Hippocampal formation (tissue), 2 donors: ENCODE measurements at places on chromosomes 5 and 9.

DNA sequence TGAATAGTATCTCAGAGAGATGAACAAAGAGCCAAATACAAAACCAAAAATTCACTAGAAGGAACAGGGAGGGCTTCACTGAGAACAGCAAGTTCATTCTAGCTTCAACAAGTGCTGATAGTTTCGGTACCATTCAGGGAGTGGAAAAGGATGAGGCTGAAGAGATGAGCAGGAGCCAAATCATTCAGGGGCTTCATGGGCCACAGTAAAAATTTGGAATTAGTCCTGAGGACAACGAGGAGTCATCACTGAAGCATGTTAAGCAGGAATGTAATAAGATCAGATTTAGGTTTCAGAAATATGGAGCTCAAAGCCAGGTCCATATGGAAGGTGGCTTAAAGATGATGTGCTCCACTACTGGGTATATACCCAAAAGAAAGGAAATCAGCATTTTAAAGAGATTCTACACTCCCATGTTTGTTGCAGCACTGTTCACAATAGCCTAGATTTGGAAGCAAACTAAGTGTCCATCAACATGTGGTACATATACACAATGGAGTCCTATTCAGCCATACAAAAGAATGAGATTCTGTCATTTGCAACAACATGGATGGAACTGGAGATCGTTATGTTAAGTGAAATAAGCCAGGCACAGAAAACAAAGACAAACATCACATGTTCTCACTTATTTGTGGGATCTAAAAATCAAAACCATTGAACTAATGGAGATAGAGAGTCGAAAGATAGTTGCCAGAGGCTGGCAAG, 36.2 kb downstream of the SPOCK1 start:
- DNase-seq: no peak

- DNase-seq: no peak
Observed at GRCh38 chr5:180640611-180640860, 8.9 kb downstream of the FLT4 start.

GRCh38 chr5:170903075-170903474, 41.3 kb downstream of the RANBP17 start:
- no peak for DNase-seq

DNA sequence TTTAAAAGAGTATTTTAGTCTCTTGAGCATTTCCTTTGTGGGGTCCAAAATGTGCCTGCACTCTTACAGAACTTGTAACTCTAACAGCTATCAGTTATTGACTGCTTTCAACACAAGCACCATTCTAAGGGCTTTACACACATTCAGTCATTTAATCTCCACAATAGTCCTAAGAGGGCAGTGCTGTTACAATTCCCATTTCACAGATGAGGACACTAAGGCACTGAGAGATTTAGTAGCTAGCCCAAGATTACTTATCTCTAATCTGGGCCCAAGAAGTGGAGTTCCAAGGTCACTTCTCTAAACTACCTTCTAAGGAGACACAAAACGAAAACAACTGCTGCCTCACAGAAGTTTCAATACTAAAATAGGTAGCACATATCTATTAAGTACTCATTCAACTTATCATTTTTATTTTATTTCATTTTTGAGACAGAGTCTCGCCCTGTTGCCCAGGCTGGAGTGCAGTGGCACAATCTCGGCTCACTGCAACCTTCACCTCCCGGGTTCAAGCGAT, 275.2 kb downstream of the CWC27 start:
- DNase-seq: no peak

DNA sequence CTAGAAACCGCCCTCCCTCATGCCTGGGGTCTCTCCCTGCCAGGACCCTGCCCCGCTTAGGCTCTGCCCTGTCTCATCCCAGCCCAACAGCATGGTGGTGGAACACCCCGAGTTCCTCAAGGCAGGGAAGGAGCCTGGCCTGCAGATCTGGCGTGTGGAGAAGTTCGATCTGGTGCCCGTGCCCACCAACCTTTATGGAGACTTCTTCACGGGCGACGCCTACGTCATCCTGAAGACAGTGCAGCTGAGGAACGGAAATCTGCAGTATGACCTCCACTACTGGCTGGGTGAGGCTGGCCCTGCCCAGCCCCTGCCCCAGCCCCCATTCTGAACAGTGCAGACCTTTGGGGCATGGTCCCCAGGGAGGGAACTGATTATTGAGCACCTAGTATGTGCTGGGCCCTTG, 33.9 kb downstream of the GSN start:
- no peak for DNase-seq

GRCh38 chr5:134406390-134406789, 5.3 kb downstream of the CDKN2AIPNL start:
- DNase-seq: no peak

DNA sequence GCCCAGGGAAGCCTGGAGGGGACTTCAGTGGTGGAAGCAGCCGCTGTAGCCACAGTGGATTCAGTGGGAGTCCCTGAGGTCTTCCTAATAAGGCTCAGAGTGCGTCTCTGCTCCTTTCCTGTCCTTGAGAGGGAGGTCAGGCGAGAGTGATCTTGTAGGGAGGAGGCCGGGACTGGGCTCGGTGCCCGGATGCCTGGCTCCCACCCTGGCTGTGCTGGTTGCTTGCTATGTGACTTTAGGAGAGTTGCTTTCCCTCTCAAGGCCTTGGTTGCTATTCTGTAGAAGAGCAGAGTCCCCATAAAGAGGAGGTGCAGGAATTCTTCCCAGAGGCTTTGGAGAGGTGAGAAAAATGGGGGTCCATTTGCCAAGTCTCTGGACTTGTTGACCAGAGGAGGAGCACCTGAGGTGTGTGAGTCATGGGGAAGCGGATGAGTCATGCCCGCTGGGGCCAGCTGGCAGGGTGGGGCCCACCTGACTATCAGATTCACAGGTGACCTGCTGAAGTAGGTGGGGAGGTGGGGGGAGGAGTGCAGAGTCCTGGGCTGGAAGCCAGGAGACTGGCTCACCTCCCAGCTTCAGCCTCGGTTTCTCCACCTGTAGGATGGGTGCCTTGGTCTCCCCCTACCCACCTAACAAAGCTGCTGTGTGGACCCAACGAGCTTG, 13.8 kb downstream of the GSN start:
- DNase-seq: no peak

DNA sequence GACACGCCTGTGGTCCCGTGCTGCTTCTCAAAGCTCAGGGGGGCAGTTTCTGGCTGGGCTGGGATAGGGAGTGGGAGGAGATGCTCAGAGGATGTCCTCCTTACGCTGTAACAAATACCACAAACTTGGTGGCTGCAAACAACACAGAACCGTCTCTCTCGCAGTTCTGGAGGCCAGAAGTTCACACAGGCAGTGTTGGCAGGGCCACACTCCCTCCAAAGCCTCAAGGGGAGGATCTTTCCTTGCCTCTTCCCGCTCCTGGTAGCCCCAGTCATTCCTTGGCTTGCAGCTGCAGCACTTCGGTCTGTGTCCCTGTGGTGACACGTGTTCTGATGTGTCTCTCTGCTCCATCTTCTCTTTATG, 10.4 kb upstream of the ORM1 start:
- no peak for DNase-seq

- DNase-seq: no peak
Observed at GRCh38 chr5:148829734-148830133, 3.3 kb downstream of the ADRB2 start.

GRCh38 chr5:93062548-93062947, 518.5 kb downstream of the NR2F1-AS1 start:
- no peak for DNase-seq

DNA sequence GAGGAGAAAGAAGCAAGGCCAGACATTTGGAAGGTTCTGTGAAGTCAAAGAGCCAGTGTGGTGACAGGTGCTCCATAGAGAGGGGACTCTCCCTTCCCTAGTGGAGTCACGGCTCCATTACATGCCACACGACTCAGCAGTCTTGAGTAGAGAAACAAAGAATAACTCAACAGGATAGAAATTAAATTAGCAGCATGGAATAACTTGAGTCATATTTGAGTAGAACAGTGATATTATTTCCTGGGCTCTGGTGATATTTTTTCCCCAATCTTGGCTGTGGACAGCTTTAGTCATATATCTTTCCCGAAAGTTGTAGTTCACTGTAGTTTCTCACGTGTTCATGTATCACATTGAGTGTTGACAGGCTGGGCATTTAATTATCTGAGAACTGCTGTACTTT, 149.7 kb upstream of the EFNA5 start:
- no peak for DNase-seq

DNA sequence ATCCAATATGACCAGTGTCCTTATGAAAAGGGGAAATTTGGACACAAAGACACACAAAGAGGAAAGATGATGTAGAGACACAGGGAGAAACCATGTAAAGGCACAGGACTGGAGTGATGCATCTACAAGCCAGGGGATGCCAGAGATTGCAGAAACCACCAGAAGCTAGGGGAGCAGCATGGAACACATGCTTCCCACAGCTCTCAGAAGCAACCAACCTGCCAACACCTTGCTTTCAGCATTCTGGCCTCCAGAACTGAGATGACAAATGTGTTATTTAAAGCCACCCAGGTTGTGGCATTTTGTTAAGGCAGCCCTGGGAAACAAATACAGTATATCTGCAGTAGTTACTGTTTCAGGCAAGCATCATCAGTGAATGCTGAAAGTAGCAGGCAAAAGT, 23.2 kb downstream of the DAP start:
- no peak for DNase-seq

DNA sequence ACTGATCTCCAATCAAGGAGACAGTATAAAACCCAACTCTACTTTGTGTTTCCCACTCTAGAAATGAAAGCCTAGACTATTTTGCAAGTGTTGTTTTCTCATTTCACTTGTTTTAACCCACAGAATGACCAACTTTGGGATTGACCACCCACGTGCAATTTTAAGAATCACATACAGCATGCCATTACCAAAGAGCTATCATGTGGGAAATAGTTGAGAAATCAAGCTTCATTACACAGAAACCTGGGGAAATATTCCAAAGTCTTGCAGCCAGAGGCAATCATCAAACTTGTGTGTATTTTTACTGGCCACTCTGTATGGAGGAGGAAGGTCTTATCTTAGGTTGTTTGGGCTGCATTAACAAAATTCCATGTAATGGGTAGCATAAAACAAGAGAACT, 451.4 kb upstream of the DAB2 start:
- no peak for DNase-seq
